ENCODE measurements at places on chromosomes 12 and 14. TPM values are rescaled to one million over a fixed set of nuclear protein-coding genes. Genes with fewer than 3 reads are reported as not detected.

- DNase-seq, result no peak
Measured at GRCh38 chr12:32302218-32303173, 96.9 kb upstream of the FGD4 start.

RASSF9 gene
- not detected for total RNA-seq

PLEKHD1 gene
- total RNA-seq, result not detected

DNA sequence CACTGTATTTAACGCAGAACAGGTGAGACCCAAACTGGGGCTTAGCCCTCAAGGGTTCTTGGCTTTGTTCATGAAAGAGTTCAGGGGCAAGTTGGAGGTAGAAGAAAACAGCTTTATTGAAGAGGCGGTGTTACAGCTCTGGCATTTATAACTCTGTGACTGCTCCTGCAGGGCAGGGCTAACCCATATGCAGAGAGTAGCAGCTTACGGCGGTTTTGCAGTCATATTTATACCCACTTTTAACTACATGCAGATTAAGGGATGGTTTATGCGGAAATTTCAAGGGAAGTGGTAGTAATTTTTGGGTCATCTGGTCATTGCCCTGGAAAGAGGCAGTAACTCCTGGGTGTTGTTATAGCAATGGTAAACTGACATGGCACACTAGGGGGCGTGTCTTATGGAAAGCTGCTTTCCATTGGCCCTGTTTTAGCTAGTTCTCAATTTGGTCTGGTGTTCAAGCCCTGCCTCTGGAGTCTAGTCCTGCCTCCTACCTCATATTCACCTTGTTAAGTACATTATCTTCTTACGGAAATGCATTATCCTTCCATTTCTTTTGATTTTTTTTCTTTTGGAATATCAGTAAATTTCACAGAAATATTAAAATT, 1.8 kb upstream of the IAPP start:
- no peak for DNase-seq
